ENCODE measurements at places on chromosomes 4 and X.

DNA sequence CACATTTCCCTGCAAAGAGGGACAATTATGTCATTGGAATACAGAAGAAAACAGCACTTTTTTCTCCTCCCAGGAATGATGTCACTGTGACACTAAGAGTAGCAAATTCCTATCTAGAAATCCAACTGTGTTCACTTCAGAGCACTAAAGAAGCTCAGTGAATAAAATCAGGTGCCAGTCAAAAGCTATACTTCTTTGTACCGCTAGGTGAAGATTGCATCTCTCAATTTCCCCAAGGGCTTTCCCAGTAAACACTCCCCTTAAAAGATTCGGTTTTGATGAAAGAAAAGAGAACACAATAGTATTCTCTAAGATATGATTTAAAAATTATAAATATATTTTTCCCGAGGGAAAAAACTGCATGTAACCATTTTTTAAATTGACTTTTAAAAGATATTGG, 104.7 kb upstream of the MID1 start:
- H3K36me3 ChIP-seq: no peaks in the 10 kb centered on the region
- peak; percentile 16 for DNase-seq
- no peaks in the 10 kb centered on the region for H3K27me3 ChIP-seq
- no peak overlapping the region for H3K27ac ChIP-seq
- H3K4me1 ChIP-seq: peaks cover 12% of the 10 kb centered on the region

GRCh38 chr4:85642356-85643100, 167.6 kb downstream of the ARHGAP24 start:
- H3K36me3 ChIP-seq: no peaks in the 10 kb centered on the region
- no peaks in the 10 kb centered on the region for H3K27me3 ChIP-seq
- no peak overlapping the region for H3K27ac ChIP-seq

DNA sequence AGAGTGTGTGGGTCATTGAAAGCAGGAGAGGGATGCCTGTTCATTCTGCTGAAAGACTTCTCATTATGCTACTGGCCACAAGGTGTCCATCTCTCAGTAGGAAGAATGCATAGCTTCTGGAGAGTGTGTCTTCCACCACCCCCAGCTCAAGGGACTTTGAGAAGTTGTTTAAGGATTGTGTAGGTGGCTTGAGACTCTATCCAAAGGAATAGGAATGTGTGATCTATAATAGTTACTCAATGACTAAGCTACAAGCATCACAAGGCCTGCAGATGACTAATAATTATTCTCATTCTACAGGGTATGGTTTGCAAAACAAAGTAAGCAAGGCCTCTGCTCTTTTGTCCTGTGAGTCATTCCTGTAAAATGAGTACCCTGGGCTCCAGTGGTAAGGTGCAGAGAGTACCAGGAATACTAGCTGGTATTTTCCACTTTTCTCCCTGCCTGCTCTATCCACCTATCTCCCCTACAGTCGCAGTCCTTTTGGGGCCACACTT, 279.8 kb upstream of the BOD1L1 start:
- DNase-seq: no peak
- no peaks in the 10 kb centered on the region for H3K4me1 ChIP-seq
- no peak overlapping the region for H3K27ac ChIP-seq
- H3K36me3 ChIP-seq: no peaks in the 10 kb centered on the region

- H3K4me3 ChIP-seq: peak overlapping the region; percentile 89
- H3K4me1 ChIP-seq: no peaks in the 10 kb centered on the region
- H3K27ac ChIP-seq: no peak overlapping the region
- peaks cover 40% of the 10 kb centered on the region for H3K27me3 ChIP-seq
- DNase-seq: peak; percentile 21
Observed at GRCh38 chrX:16946971-16947562, 609 bp downstream of the REPS2 start.

Measured in neural progenitor cell (in vitro differentiated cells).